Stimulated activated CD8-positive, alpha-beta memory T cell treated with anti-CD3 and anti-CD28 coated beads, Interleukin-4, amount 100 ng/mL, for 48 hours (primary cell): ENCODE measurements at places on chromosomes 11 and 22.
A peak's percentile ranks its signal among the peaks of the same experiment; 100 is the strongest.

DNA sequence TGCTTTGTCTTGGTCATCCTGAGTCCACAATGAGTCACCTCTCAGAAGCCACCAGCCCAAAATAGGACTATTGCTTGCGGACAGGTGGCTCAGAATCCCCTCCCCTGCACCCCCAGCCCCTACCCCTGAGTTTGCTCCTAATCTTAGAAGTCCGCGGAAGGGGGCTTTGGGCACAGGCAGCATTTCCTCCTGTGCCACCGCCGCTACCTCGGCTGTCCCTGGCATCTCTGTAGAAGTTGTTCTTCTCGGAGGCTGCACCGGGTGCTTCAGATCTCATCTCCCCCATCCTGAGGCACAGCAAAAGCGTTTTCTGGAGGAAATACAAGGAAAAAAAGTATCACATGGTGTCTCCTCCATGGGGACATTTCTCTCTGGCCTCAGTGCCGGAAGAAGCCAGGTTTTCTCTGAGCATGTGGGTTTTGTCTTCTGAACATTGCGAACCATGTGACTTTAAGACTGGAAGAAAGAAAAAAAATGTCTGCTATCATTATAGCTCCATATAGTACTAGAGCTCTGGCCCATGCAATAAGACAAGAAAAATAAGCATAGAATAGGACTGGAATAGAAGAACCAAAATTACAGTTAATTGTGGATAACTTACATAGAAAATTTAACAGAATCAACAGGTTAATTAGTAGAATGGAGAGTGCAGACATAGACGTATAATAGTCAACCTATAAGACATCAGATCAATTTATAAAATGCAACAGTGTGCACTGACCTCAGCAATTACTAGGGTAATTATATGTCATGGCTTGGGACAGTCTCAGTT lies 63.2 kb downstream of the SHISAL1 start:
- no peak for DNase-seq

GRCh38 chr11:87324817-87325489 lies 287.2 kb downstream of the TMEM135 start:
- DNase-seq: no peak

DNA sequence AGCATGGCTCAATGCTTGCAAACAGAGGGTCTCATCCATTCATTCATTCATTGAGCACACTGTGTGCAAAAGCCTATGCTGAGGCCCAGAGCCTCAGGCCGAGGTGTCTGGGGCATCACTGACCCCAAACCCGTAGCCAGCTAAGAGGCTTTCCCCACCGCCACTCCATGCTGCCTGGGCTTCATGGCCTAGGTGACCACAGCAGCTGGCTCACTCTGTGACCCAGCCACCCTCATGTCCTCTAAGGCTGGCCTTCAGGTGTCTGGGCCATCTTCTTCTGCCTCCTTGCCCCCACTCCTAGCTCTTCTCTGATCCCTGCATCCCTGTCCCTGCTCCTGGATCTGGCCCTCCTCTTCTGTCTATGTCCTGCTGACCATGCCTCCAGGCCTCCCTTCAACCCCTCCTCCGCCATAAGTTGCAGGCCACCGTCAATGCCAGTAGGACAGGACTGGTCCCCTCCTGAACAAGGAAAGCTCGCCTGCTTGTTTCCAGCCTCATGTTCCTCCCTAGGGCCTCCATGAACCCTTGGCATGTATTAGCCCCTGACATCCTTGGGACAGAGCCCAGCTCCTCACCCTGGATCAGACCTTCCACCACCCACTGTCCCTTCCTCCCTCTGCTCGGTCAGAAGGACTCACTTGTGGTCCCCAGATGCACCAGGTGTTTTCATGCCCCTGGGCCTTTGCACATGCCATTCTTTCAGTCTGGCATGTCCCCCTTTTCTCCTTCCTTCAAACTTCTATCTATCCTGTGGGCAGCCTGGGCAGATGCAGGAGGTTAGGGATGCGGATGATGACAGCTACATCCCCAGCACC lies 92.8 kb downstream of the MYEOV start:
- DNase-seq: no peak

GRCh38 chr22:50276143-50276542 lies 6.0 kb upstream of the MAPK11 start:
- DNase-seq: peak; percentile 79

- no peak for DNase-seq
These were observed 235.6 kb downstream of the KCNA4 start for GRCh38 chr11:29781268-29781667.

- DNase-seq: peak; percentile 49
These were observed 73.2 kb downstream of the SLC35F2 start for GRCh38 chr11:107785401-107785800.

- no peak for DNase-seq
These were observed 196.4 kb upstream of the POU2AF2 start for GRCh38 chr11:111049131-111049530.

DNA sequence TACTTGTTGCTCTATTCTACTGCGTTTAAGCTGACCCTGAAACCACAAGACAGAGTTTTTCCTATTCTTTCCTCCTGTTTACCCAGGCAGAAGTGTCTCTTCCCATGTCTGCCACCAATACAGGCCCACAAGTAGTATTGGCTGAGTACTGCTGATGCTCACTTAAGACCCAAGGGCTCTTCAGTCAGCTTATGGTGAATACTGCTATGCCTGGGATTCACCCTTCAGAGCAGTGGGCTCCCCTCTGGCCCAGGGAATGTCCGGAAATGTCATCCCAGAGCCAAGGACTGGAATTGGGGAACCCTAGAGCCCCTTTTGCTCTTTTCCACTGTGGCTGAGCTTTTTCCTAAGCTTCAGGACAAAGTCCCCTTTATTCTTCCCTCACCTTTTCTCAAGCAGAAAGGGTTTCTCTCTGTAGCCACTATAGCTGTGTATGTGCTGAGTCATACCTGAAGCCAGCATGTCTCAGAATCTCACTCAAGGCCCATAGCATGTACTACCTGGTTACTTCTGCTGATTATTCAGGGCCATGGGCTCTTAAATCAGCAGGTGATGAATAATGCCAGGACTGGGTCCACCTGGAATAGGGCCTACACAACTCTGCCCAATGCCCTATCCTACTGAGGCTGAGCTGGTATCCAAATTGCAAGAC lies 745.8 kb upstream of the ANO5 start:
- no peak for DNase-seq

DNA sequence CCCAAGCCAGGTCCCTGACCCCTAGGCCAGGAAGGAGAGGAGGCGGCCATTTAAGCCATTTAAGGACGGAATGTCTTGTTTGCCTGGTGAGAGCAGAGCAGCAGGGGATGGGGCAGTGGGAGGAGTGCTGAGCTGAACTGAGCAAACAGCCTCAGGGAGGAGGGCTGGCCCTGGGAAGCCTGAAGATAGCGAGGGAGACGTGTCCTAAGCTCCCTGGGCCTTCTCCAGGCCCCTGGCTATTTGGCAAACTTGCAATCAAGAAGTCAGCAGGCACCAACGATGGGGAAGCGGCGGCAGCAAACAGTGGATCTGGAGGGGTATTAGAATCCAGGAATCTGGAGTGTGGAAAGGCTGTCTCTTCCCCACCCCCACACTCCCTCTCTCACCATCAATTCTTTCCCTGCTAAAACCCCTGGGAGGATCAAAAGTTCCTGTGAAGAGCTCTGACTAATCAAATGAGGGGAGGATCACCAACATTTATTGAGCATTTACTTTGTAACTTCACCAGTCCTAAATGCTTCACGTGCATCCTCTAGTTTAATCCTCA lies 8.8 kb downstream of the BCL9L start:
- DNase-seq: no peak

- DNase-seq: no peak
These were observed 582.6 kb upstream of the TENM4 start for GRCh38 chr11:80023386-80023785.

- DNase-seq: peak; percentile 72
These were observed 56.3 kb upstream of the ADSL start for GRCh38 chr22:40289991-40290459.

DNA sequence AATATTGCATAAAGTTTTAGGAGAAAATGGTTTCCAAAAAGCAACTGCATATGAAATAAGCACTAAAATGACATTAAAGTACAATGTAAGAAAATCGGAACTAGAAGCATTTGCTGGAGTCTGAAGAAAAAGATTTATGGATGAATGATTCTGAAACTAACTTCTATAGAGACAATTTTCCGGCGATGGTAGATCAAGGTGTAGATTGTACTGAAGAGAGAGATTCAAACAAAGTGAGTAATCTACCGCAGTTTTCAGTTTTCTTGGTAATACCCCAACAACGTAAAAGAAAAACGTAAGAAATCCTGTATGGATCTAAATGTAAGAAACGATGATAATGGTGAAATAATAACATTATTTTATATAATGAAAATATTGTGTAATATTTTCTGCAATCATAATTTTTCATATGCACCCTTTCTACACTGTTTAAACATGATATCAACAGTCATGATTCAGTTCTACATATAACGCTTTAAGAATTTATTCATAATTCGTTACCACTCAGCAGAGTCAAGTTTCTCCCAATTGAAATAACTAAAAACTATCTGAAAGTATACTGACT lies 1.8 kb upstream of the CDPF1 start:
- DNase-seq: no peak

DNA sequence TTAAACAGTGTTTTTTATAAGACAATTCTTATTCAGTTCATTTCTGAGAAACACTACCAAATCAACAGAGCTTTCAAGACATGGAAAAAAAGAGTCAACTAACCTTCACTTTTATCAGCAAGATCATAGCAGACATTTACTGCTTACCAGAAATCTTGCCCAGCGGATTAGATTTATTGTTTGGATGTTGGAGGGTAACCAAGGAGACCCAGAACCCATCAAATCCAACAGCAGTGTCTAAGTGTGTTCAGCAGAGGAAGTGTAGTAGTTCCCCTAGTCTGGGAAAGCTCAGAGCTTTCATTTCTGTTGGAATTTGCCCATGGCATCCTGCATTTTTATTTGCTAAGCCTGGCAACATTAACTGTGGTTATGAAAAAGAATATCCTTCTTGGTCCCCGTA lies 2.4 kb upstream of the PGM2L1 start:
- no peak for DNase-seq

GRCh38 chr11:765025-765801 lies 12.1 kb downstream of the GATD1 start:
- peak; percentile 75 for DNase-seq

GRCh38 chr11:78689101-78689500 lies 114.4 kb upstream of the NARS2 start:
- no peak for DNase-seq

DNA sequence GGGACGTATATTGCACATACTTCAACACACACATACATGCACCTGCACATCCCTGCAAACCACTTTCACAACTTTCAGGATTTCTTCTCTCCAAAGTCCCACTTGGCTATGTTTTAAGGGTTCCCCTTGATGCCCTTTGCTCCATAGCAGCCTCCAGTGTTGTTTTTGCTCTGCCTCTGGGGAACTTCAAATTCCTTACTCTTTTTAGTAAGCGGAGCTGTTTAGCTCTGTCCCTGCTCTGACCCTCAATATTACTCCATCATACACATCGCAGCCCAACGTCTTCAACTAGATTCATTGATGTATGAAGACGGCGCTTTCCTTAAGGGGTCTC lies 18.3 kb downstream of the PRR5L start:
- DNase-seq: no peak

DNA sequence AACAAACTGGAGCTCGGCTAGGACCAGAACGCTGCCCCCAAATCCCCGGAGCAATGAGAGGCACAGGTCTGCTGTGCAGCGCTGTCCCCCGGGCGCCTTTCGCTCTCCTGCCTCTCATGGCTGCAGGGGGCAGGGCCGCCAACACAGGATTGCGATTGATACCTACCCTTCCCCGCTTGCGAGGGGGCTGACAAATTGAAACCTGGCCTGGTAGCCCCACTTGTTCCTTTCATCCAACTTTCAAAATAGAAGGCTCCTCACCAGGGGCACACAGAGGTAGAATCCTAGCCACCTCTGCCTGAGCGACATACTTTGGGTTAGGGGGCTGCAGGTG lies 642 bp upstream of the CASTOR1 start:
- DNase-seq: no peak

GRCh38 chr22:19287076-19287707 lies 4.3 kb downstream of the CLTCL1 start:
- no peak for DNase-seq

- no peak for DNase-seq
These were observed 655.1 kb upstream of the ARHGAP42 start for GRCh38 chr11:100031973-100032372.

DNA sequence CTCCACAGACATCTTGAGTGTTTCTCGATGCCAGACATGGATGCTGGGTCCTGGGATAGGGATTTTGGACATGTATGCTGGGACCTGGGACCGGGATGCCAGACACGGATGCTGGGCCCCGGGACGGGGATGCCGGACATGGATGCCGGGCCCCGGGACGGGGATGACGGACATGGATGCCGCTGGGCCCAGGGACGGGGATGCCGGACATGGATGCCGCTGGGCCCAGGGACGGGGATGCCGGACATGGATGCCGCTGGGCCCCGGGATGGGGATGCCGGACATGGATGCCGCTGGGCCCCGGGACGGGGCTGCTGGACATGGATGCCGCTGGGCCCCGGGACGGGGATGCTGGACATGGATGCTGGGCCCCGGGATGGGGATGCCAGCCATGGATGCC lies 97.1 kb upstream of the NNMT start:
- DNase-seq: no peak

GRCh38 chr11:115338476-115338875 lies 165.7 kb downstream of the CADM1 start:
- no peak for DNase-seq

- DNase-seq: no peak
These were observed 120.4 kb upstream of the GRIA4 start for GRCh38 chr11:105489446-105489845.

GRCh38 chr22:17087498-17088131 lies 2.8 kb downstream of the IL17RA start:
- peak; percentile 71 for DNase-seq

- no peak for DNase-seq
These were observed 11.7 kb downstream of the THOC5 start for GRCh38 chr22:29541845-29542244.

DNA sequence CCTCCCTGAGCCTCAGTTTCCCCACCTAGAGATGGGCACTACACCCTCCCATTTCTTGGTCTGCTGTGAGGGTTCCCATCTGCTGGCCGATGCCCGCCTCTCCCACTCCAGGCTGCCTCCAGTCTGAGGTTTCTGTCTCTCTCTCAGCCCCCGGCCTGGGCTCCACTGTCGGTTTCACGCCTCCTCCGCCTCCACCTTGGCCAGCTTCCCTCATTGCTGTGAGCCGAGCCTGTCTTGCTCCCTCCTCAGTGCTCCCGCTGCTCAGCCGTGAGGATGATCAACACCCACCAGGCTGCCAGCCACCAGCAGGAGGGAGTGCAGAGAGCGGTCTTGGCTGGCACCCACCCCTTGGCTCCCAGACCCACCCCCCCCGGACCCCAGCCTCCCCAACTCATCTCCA lies 61.0 kb downstream of the CYTH4 start:
- no peak for DNase-seq

- DNase-seq: no peak
These were observed 482.0 kb downstream of the KCNA4 start for GRCh38 chr11:29534836-29535235.

- DNase-seq: no peak
These were observed 99.3 kb upstream of the FSHB start for GRCh38 chr11:30131535-30131934.
